ENCODE measurements at places on chromosomes 5 and 9.
A peak's percentile ranks its signal among the peaks of the same experiment; 100 is the strongest.

- DNase-seq, result no peak
Measured at GRCh38 chr9:84655447-84655846, 14.1 kb upstream of the NTRK2 start.

- no peak for DNase-seq
Measured at GRCh38 chr5:8060953-8061429, 192.0 kb downstream of the MTRR start.

DNA sequence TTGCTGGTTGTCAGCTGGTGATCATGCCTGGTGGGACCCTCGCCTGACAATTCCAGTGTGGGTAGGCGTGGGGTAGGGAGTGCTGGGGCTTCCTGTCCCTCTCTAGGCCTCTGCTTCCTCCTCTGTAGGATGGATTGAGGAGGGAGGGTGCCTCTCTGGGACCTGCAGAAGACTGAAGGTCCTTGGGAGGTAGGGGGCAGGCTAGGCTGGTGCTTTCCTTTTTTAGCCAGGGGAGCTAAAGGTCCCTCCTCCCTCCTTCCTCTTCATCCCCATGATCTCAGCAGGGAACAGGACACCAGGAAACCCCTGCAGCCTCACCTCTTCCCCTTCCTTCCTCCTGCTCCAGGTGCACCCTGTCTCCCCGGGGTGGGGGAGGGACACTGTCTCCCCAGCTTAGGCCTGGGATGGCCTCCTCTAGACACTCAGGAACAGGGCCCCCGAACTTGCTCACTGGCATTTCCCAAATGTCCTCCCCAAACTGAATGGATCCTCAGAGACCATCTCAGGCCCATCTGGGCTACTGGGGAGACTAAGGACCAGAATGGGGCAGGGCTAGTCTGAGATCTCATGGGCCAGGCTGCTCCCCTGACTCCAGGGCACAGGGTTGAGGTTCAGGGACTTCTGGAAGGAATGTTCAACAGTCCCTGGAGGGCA, 8.4 kb downstream of the SH2D3C start:
- no peak for DNase-seq

DNA sequence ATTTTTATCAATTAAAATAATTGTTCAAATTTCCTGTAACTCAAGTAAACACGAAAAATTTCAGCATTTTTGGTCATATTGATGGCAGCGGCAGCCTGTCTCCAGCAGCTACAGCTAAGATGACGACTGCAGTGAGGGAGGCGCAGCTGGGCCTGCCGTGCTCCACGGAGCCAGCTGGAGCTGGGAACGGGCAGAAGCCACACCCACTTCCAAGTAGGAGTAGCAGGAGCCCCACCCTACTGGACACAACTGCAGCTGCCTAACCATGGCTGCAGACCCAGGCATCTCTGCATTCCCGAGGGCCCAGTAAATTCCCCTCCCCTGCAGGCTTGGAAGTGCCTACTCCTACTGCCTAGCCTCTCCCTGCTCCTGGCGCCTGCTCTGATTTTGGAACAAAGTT, 2031.7 kb downstream of the EFNA5 start:
- no peak for DNase-seq

DNA sequence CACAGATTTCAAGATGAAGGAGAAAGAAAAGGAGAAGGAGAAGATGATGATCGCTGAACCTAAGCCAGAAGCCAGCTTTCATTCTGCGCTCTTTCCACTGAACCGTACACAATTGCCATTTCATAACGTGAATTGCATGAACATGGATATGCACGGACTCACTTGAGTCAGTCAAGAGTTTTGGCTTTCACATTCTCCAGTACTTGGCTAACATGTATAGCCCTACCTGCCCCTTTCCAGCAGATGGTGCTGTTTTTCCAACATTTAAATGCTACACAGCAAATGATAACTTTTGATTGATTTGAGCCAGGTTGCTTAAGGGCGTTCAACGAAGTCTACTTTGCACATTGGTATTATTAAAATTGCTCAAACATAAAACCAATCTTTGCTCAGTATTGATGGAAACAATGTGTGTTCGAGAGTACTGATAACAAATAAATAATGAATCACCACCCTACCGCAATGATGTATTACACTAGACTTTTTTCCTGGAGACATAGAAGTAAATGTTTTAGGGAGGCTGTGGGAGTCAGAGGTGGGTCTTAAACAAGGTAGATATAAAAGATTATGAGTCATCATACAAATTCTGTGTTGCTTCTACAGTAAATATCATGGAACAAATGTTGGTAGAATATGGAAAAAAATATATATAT, 196.4 kb downstream of the TRPM3 start:
- peak; percentile 17 for DNase-seq

GRCh38 chr5:68224509-68225187, 9.1 kb downstream of the PIK3R1 start:
- DNase-seq, result no peak

DNA sequence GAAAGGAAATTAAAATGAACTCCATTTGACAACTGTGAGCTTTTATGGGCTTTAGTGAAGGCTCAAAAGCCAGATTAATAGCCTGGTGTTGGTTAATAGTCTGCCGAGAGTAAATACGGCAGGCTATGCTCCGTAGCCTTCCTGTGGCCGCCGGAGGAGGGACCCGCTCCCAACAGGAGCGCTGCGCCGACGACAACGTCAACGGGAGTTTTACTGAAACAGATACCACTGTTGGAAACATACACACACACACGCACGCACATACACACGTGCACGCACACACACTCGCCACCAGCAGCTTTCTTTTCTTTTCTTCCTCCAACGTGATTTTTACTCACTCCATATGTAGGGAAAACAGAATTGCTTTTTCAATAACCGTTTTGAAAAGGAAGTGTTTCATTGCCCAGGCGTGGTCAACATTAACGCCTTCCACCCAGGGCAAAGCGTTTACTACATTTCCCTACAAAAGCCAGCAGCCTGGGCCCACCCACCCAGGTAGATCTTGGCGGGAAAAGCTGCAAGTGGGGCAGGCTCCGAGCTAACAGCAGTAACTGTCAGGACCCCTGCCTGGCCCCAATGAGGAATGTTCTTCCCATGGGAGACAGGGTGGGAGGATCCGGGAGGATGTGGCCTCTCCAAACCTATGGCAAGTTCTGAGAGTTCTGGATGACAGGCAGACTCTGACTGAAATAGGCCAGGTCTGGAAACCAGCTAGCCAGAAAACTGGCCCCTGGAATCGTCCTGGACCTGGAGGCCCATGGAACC, 72.3 kb downstream of the PAX5 start:
- DNase-seq, result no peak

GRCh38 chr9:125867751-125868415, 120.7 kb downstream of the PBX3 start:
- no peak for DNase-seq

GRCh38 chr9:78167356-78167755, 68.5 kb upstream of the CEP78 start:
- peak; percentile 29 for DNase-seq

DNA sequence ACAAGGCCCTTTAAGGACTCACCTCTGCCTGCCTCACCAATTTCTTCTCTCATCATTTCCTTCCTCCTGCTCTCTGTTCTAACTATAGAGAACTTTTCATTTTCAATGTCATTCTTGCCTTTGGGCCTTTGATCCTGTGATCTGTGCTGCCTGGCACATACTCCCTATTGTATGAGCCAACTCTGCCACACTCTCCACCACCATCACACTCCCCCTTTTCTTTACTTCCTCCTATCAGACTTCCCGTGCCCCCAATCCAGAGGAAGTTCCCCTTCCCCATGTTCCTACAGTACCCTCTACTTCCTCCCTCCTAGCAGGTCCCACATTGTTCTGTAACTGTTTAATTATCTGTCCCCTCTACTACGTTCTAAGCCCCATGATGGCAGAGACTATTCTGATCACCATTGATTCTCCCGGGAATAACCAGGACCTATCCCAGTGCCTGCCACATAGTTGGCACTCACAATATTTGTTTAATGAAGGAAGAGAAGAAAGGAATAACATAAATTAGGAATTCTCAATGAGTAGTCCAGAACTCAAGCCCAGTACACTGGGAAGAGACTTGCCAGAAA, 27.5 kb downstream of the ADAM19 start:
- DNase-seq, result no peak

DNA sequence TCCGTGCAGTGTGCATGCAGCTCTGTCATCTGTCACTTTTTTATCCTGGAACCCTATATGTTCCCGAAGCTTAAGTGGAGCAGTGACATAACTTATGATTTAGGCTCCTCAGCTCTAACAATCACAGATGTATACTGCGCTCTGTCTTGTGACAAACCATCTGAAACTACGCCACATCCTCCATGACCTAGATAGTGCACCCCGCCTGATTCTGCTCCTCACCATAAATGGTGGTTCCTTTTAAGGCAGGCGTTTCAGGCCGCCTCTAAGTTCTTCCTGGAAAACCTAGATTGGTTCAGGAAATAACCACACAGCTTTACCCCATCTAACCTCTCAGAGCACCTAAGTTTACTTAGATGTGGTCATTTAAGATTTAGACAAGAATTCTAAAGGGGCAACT, 372.0 kb downstream of the CDH10 start:
- no peak for DNase-seq

- DNase-seq, result no peak
Measured at GRCh38 chr5:1183424-1184162, 17.8 kb upstream of the SLC6A19 start.

DNA sequence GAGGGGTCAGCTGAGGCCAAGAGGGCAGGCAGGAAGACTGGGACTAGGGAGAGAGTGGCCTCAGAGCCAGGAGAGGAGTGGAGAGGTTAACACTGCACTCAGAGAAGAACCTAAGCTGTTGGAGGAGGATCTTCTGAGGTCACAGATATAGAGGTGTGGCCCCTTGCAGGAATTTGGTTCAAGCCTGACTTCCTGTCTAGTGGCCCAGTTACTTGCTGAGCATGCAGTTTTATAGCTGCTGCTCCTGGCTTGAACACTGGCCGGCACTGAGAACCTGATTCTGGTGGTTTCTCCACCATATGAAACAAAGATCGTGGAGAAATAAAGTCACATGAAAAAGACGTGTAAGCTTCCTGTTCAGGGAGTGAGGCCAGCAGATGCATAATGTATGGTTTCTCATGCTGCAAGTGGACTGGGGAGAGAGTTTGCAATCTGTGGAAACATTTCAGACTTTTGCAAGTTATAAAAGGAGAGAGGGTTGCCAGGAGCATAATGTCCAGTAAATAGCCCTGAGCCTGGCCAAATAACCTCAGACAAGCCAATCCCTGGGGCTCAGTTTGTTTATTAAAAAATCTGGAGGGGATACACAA, 82.6 kb downstream of the GALNT10 start:
- no peak for DNase-seq

GRCh38 chr9:20028192-20028848, 239.5 kb upstream of the SLC24A2 start:
- no peak for DNase-seq

DNA sequence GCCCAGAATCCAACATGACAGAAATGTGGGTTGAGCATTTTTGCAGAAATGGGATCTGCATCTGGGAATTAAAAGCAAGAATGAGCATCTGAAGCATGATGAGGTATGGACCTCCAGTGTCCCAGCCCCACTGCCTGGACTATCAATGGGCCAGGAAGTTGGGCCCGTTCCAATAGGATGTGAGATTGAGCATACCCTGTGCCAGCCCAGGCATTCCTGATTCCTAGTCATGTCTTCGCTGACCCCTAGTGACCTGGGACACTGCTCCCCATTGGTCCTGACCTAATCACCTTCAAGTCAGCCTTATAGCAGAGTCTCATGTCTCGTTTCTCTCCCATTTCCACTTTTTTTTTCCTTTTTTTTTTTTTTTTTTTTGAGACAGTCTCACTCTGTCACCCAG, 197.4 kb upstream of the IRX2 start:
- DNase-seq, result no peak

- no peak for DNase-seq
Measured at GRCh38 chr5:122751293-122751782, 23.5 kb upstream of the SNX2 start.

- no peak for DNase-seq
Measured at GRCh38 chr5:161547406-161547737, 847 bp upstream of the GABRB2 start.

DNA sequence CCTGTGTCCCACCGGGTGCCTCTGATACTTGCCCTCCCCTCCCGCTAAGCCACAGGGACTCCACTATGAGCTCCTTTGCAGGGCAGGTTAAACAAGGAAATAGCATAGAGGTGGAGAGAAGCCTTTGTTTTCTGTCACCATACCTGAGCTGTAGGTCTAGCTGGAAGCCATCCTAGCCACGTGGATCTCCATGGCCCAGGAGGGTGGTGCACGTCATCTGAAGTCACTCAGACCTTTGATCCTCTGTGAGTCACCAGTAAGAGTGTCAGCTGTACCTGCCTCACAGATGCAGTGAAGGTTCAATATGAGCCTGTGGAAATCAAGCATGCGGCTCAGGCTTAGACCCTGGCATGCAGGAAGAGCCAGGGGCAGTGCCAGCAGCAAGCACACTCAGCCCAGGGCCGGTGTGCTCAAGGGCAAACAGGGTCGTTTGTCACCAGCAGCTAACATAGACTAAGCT, 55.1 kb downstream of the ASS1 start:
- DNase-seq, result no peak

GRCh38 chr9:78406933-78407332, 110.0 kb downstream of the PSAT1 start:
- no peak for DNase-seq
